ENCODE measurements at places on chromosomes 7 and 10.

DNA sequence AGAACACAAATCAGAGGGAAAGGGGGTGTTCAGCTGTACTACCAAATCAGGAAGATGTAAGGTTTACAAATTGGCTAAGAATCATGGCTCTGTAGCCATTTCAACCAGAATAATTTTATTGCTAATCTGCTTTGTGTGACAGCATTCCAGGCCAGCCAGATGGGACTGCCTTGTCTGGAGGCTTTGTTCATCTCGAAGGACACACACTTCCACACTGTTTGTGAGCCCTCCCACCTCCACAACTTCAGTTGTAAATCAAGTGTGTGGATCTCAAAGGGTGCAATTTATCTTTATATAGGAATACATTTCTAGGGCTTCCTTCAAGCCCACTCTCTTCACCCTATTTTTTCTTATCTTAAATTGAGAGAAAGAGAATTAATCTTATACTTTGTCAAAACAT lies 6.9 kb upstream of the OIT3 start:
- DNase-seq: no peak

GRCh38 chr10:131961777-131962662 lies 19.7 kb downstream of the BNIP3 start:
- DNase-seq: no peak

DNA sequence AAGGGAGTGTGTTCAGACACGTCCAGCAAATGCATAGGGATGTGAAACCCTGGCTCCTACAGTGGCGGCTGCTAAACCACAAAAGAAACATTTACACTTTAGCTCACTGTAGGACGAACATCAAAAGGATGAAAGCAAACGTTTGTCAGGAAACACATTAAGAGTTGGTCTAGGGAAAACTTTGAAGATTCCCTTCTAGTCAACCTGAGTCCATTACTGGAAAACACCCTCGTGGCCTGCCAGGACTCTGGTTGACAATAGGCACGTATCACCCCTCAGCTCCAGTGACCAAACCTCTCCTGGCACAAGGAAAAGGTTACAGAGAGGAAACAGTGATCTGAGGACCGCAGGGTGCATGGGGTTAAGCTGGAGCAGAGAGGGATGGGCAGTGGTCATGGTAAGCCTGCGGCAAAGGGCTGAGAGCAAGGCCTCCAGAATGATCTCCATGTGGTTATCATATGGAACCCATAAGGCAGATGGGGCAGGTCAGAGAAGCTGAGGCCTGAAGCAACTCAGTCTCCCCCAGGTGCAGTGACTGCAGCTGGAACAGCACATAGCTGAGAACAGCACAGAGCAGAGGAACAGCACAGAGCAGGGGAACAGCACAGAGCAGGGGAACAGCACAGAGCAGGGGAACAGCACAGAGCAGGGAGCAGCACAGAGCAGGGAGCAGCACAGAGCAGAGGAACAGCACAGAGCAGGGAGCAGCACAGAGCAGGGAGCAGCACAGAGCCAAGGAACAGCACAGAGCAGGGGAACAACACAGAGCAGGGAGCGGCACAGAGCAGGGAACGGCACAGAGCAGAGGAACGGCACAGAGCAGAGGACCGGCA lies 49.9 kb downstream of the CHST15 start:
- no peak for DNase-seq

GRCh38 chr10:97169911-97170693 lies 15.7 kb downstream of the SLIT1 start:
- DNase-seq: no peak

- DNase-seq: no peak
These were observed 585.2 kb downstream of the PARD3 start for GRCh38 chr10:34229917-34230316.

DNA sequence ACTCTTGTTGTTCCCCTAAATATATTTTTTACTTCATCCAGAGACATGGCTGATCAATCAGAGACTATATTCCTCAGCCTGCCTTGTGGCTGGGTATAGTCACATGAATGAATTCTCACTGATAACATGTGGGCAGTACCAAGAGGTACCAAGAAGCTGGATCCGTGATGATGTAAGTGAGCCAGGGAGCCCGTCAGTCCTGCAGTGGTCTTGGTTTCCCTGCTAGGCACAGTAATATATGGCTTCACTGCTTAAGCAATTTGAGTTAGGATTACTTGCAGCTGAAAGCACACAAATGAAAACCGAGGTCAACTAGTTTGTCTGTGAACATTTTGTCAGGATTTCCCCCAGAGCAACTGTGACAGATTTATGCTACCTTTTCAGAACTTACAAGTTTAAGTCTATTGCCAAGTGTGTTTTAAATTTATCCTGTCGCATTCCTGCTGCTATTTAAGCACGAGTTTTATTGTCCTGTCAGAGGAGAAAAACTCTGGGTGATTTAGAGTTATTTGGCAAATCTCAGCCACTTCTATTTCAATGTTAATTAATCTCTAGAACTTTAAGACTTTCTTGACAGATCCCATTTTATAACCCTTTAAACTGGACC lies 381.8 kb downstream of the PHF14 start:
- DNase-seq: no peak

- peak; percentile 98 for DNase-seq
These were observed 95.8 kb downstream of the CHST15 start for GRCh38 chr10:123997486-123998196.

GRCh38 chr7:18087026-18087686 lies 59.5 kb upstream of the PRPS1L1 start:
- DNase-seq: no peak

- DNase-seq: no peak
These were observed 500.8 kb downstream of the AUTS2 start for GRCh38 chr7:70098905-70099672.

- no peak for DNase-seq
These were observed 62.6 kb downstream of the EXOC4 start for GRCh38 chr7:133315332-133316040.
